ENCODE measurements at places on chromosomes 16 and 17.

DNA sequence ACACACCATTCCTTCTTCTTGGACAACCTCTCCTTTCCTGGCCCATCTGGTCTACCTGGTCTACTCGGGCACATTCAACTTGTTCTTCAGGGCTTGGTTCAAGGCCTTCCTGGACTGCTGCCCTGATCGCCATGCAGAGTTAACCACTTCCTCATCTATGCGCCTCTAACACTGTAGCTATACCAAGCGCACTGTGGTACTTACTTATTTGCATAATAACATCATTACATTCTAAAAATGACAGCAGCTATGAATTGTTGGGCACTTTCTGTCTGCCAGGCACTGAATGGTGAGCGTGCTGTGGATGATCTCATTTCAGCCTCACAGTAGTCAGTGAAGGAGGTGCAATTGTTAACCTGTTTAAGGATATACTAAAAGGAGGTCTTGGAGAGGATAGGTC, 66.9 kb upstream of the SDK2 start:
- no peak for DNase-seq

DNA sequence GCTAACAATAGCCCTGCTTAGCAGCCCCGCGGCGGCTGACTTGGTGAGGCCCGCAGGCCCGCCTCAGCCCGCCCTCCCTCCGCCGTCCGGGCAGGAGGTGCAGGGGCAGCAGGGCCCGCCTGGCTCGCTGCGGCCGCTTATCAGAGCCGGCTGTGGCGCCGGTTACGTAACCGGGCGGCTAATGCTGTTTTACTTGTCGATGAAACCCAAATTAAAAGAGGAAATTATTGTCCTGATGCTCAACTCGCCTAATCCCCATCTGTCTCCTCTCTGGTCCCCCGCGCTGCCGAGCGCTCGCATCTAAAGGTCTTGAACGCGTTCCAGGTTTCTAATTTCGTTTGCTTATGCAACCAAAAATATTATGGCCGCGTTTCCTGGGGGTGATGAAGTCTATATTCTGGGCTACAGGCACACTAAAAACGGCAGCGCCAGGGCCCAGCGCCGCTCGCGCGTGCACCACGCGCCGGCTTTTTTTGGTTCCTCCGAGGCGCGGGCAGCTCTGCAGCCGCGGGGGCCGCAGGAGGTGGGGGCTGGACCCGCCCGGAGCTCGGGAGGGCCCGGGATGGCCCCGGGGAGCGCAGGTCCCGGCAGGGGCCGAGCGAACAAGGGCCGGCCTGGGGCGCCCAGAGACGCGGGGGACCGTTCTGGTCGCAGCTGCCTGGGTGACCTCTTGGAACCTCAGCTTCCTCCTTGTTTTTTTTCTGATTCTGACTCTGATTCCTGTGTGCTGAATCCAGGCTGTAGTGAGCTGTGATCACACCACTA, 65.2 kb upstream of the TOB1 start:
- DNase-seq, result peak; percentile 89

- no peak for DNase-seq
These were observed 10.7 kb downstream of the TBX2 start for GRCh38 chr17:61410141-61411010.

GRCh38 chr17:51029142-51029541, 91.5 kb downstream of the SPAG9 start:
- no peak for DNase-seq

GRCh38 chr17:79045001-79045729, 21.2 kb downstream of the C1QTNF1 start:
- DNase-seq, result no peak

- DNase-seq, result no peak
These were observed 1.4 kb downstream of the DDX42 start for GRCh38 chr17:63775420-63775819.

DNA sequence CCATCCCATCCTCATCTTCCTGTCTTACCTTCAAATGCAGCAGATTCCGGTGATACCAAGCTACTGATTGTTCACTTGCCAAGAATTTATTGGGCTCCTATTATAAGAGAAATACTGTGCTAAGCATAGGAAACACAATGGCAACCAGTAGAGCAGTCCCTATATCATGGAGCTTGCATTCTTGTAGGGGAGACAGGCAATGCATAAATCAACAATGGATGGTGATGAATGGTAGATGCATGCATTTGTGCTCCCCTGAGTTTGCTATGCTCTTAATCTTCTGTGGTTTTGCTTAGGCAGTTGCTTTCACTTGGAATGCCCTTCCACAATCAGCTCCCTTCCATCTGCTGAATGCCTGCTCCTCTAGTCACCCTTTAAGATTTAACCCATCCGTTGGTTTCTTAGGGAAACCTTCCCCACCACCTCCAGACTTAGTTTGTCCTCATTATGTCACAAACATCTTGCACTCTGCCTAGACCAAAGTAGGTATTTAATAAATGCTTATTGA, 200.2 kb upstream of the TOX3 start:
- no peak for DNase-seq

GRCh38 chr16:30367349-30368009, 2.8 kb downstream of the TBC1D10B start:
- DNase-seq, result no peak

GRCh38 chr16:8736123-8736668, 61.2 kb downstream of the TMEM186 start:
- no peak for DNase-seq

All from NCI-H2081 (cell line).